Activated CD4-positive, alpha-beta T cell treated with anti-CD3 and anti-CD28 coated beads, Interleukin-2, amount 10 ng/mL, durations not matched to agents 7 days and 5 days (primary cell): ENCODE measurements at places on chromosomes 12 and 14. TPM values are rescaled to one million over a fixed set of nuclear protein-coding genes. Genes with fewer than 3 reads are reported as not detected.

The SMCO3 gene
- total RNA-seq: not detected

GRCh38 chr12:131001493-131001892, 47.8 kb downstream of the ADGRD1 start:
- DNase-seq: no peak

DNA sequence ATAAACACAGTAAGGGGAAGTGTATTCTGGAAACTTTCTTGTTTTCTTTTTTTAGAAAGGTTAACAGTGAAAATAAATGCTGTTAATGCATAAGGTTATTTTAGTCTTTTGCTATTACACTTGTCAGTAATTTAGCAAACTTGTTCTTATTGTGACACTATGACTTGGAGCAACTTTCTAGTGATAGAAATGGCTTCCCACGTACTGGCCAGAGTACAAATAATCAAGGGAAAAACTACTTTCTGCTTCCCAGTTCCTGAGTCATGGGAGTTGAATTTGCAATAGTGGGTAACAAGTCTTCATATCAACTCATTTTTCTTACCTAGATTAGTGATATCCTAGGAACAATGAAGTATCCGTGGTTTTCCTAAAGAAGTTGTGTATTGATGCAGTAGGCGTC, 1072.3 kb downstream of the FLRT2 start:
- DNase-seq: no peak

The DPPA3 gene
- not detected for total RNA-seq

- no peak for DNase-seq
These were observed 76.1 kb upstream of the SAV1 start for GRCh38 chr14:50744231-50744630.

- peak; percentile 30 for DNase-seq
These were observed 657 bp downstream of the PEBP1 start for GRCh38 chr12:118136559-118137003.
